Vagina (tissue), 2 donors: ENCODE measurements at places on chromosomes 13 and 19. TPM values are rescaled to one million over a fixed set of nuclear protein-coding genes. Genes with fewer than 3 reads are reported as not detected.

GRCh38 chr13:32432856-32433255 is 4.9 kb upstream of the N4BP2L1 start:
- no peaks in the 10 kb centered on the region for H3K36me3 ChIP-seq
- no peak overlapping the region for H3K27ac ChIP-seq
- peaks cover 12% of the 10 kb centered on the region for H3K4me1 ChIP-seq
- no peak overlapping the region for H3K4me3 ChIP-seq
- H3K27me3 ChIP-seq = no peaks in the 10 kb centered on the region

DNA sequence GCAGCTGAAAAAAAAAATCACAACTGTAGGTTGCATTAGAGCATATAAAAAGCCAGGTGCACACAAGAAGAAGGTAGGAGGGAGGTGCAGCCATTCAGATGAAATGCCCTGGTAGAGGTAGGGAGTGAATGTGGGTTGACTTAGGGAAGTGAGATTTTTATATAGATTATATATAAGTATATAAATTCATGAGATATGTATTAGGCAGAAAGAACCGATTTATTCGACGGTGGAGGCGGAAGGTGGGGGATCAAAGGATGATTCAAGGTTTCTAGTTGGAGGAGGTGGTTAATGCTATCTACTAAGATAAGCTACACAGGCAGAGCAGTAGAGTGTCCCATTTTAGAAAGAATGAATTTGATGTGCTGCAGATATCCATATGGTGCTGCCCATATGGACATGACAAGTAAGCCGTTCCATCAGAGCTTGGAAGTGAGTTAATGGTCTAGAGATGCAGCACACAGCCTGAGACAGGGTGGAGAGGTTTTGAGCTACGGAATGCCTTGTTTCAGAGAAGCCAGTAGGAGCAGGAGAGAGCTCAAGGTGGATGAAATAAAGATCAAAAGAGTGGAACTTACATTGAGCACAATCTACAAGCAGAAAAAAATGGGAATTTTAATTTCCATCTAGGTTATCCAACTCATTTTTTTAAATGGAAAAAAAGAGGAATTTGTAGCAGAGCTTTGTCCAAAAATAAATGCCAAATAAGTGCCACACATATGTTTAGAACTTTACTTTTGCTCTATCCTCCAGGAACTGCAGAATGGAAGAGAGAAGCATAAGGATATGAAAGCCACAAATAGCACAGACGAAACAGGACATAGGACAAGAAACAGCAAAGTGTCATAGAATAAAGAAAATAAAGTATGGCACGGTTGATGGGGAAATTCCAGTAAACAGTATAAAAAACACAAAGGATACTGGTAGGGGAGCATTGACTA is 177.3 kb downstream of the PCDH9 start:
- H3K27ac ChIP-seq = no peak overlapping the region
- no peaks in the 10 kb centered on the region for H3K36me3 ChIP-seq
- no peak overlapping the region for H3K4me3 ChIP-seq
- DNase-seq = no peak
- H3K27me3 ChIP-seq = no peaks in the 10 kb centered on the region

DNA sequence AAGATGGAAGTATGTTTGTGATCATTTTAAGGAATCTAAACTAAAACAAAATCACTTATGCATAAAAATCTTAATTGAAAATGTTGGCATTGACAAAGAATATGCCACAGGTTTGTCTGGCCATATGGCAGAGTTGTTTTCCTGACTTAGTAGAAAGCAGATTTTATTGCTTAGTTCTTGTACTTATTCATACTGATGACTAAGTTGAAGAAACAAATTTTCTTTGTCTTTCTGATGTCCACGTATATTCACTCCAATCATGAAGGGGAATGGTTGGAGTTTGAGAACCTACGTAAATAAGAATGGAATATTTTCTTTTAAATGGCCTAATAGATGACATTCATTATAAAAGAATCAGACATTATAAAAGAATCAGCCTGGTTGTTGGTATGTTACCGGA is 8.0 kb upstream of the GPC6 start:
- no peaks in the 10 kb centered on the region for H3K4me1 ChIP-seq
- no peak overlapping the region for H3K27ac ChIP-seq
- no peaks in the 10 kb centered on the region for H3K36me3 ChIP-seq
- DNase-seq = no peak
- no peak overlapping the region for H3K4me3 ChIP-seq

- DNase-seq = no peak
- H3K27me3 ChIP-seq = no peaks in the 10 kb centered on the region
- no peak overlapping the region for H3K27ac ChIP-seq
- no peaks in the 10 kb centered on the region for H3K36me3 ChIP-seq
- peaks cover 16% of the 10 kb centered on the region for H3K4me1 ChIP-seq
Measured at GRCh38 chr13:98397221-98397620, 179.7 kb downstream of the STK24 start.

DNA sequence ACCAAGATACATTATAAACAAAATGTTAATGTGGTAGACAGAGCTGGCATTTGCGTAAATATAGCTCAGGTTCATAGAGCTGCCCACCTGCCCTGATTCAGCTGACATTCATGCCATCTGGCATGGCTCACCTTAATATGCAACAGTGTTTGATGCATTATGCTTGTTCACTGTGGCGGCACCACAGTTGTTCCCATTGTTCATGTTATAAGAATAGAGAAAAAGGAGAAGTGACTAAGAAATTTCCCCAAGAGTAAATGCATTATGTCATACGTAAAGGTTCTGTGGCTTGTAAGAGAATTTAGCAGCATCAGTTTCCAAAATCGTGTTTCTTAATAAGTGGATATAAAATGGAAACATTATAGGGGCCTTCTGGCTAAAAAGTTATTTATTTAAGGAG is 4.5 kb downstream of the CCNA1 start:
- no peaks in the 10 kb centered on the region for H3K27me3 ChIP-seq
- no peak overlapping the region for H3K27ac ChIP-seq
- peaks cover 8% of the 10 kb centered on the region for H3K4me1 ChIP-seq
- no peak for DNase-seq
- H3K4me3 ChIP-seq = no peak overlapping the region

DNA sequence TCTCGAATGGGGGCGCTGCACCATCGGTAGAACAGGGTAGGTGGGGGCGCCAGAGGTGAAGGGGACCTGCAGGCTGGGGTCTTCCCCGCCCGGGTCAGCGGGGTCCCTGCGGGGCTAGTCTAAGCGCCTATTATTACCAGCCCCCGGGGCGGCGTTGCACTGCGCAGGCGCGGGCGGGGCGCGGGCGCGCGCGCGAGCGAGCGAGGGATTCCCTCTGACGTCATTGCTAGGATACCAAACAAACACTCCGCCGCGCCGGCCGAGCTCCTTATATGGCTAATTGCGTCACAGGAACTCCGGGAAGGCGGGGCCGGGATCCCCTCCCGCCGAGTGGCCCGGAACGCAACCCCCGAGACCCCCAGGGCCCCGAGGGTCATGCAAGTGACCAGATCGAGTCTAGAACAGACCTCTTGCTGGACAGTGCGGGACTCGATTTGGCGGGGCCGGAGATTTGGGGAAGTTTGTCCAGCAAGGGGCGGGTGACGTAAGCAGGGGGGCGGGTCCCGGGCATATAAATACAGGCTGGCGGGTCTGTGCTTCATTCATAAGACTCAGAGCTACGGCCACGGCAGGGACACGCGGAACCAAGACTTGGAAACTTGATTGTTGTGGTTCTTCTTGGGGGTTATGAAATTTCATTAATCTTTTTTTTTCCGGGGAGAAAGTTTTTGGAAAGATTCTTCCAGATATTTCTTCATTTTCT is at the start of gene FOSB:
Gene FOSB (plus strand): TSS at position 541 of the 703 bp plus-strand sequence. CDS start 591 bp downstream, outside the sequence.
- peaks cover 25% of the 10 kb centered on the region for H3K4me1 ChIP-seq
- H3K27me3 ChIP-seq = no peaks in the 10 kb centered on the region
- peak; percentile 98 for DNase-seq
- peak within 1 kb of the TSS; percentile 96 for H3K27ac ChIP-seq

DNA sequence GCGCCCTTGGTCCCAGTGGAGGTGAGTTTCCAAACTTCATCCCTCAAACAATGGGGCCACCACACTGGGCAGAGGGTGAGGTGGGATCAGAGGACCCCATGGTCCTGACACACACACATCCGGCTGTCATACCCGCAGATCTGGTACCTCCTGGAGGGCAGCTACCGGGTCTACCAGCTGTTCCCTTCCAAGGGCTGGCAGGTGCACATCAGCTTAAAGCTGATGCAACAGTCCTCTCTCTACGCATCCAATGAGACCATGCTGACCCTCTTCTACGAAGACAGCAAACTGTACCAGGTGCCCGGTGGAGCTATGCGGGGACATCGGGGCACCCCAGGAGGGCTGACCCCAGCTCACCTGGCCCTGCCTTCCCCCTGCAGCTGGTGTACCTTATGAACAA is 14.0 kb upstream of the PSMD8 start:
- H3K27ac ChIP-seq = no peak overlapping the region
- H3K36me3 ChIP-seq = no peaks in the 10 kb centered on the region
- no peaks in the 10 kb centered on the region for H3K27me3 ChIP-seq
- peaks cover 18% of the 10 kb centered on the region for H3K4me1 ChIP-seq
- no peak overlapping the region for H3K4me3 ChIP-seq

- peaks cover 52% of the 10 kb centered on the region for H3K36me3 ChIP-seq
- no peaks in the 10 kb centered on the region for H3K27me3 ChIP-seq
- no peak for DNase-seq
- H3K4me3 ChIP-seq = no peak overlapping the region
Measured at GRCh38 chr19:5074830-5075394, 106.0 kb downstream of the KDM4B start.

The PSG4 gene
- total RNA-seq = 8.3 TPM

The SIGLEC11 gene
- 4.4 TPM for total RNA-seq

DNA sequence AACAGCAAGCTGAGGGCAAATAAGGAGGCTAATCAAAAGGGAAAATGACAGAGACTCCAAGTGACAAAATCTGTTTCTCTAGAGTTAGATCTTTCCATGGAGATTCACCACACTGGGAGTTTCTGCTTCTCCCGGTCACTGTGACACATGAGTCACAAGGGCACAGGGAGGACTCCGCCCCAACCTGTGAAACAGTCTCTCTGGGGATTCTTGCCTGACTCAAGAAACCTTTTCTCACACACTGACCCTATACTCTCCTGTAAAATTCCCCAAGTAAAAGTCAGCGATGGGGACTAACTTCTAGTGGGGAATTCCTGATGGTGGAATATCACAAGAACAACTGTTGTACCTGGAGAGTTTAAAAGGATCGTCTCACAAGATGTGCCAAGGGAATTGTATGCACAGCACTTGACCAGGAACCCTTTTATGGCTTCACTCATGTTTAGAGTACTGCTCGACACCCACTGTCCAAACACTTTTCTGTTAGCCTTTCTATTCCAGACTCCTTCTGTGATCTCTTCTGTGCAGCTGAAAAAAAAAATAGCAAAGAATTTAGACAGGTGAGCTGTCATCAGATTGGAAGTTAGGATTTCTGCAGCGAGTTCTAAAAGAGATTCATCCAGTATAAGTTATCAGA is 46.8 kb upstream of the URAD start:
- no peaks in the 10 kb centered on the region for H3K27me3 ChIP-seq
- no peaks in the 10 kb centered on the region for H3K4me1 ChIP-seq
- no peak for DNase-seq
- no peak overlapping the region for H3K27ac ChIP-seq
- no peaks in the 10 kb centered on the region for H3K36me3 ChIP-seq
- no peak overlapping the region for H3K4me3 ChIP-seq

The ZNF430 gene
- 20.4 TPM for total RNA-seq

- no peaks in the 10 kb centered on the region for H3K4me1 ChIP-seq
- H3K27me3 ChIP-seq = no peaks in the 10 kb centered on the region
- H3K4me3 ChIP-seq = no peak overlapping the region
- no peak for DNase-seq
- no peaks in the 10 kb centered on the region for H3K36me3 ChIP-seq
Measured at GRCh38 chr13:48043789-48044503, 6.4 kb downstream of the NUDT15 start.

- no peaks in the 10 kb centered on the region for H3K27me3 ChIP-seq
- H3K4me1 ChIP-seq = no peaks in the 10 kb centered on the region
- no peak for DNase-seq
Measured at GRCh38 chr13:84086847-84087162, 204.5 kb upstream of the SLITRK1 start.

The SERPINE3 gene
- not detected for total RNA-seq

DNA sequence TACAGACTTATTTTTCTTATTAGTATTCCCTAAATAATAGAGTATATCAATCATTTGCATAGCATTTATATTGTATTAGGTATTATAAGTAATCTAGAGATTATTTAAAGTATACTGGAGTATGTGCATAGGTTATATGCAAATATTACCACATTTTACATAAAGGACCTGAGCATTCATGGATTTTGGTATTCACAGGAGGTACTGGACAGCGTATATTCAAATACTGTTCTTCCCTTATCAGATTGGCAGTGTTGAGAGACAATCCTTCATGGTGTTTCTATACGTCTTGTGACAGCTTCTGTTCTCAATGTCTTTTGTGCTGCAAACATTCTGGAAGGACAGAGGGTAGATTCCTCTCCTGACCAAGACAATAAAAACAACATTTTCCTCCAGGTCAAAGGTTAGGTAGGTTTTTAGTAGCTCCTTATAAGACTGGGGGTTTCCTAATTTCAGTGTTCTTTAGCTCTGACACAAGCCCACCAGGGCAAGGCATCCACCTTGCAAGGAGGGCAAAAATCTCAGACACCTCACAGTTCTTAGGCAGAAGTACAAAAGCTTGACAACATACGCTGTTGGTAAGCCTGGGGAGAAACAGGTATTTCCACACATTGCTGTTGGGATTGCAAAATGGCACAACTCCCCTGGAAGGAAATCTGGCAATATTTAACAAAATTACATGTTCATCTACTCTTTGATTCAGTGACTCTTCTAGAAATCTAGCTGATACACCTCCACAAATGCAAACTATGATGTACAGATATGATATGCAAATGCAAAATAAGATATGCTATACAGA is 20.6 kb upstream of the PCCA start:
- no peak overlapping the region for H3K27ac ChIP-seq
- no peaks in the 10 kb centered on the region for H3K4me1 ChIP-seq
- H3K27me3 ChIP-seq = no peaks in the 10 kb centered on the region
- no peak overlapping the region for H3K4me3 ChIP-seq

The GIPR gene
- total RNA-seq = 3.4 TPM

The CD79A gene
- total RNA-seq = not detected

GRCh38 chr19:3656747-3657394 is 30.3 kb upstream of the CACTIN start:
- H3K36me3 ChIP-seq = no peaks in the 10 kb centered on the region
- no peak overlapping the region for H3K4me3 ChIP-seq
- H3K27ac ChIP-seq = no peak overlapping the region
- peaks cover 11% of the 10 kb centered on the region for H3K4me1 ChIP-seq
- no peak for DNase-seq
- no peaks in the 10 kb centered on the region for H3K27me3 ChIP-seq

DNA sequence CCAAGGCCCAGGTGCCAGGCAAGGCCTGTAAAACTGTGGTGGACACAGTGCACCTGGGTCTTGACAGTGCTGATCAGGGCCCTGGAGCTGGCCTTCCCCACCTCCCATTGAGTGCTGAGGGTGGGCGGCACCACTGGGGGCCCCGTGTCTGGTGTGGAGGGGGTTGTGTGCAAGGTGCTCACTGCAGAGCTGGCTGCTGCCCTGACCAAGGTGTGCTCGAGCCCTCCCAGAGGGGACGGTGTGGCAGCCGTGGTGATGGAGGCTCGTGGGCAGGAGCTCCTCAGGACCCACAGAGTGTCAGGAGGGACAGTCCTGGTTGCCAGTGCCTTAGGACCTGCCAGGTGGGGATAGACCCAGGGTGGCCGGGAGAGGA is 23.0 kb downstream of the ATP4B start:
- H3K4me3 ChIP-seq = no peak overlapping the region
- no peaks in the 10 kb centered on the region for H3K27me3 ChIP-seq
- no peaks in the 10 kb centered on the region for H3K4me1 ChIP-seq
- H3K27ac ChIP-seq = no peak overlapping the region
- H3K36me3 ChIP-seq = no peaks in the 10 kb centered on the region
